ENCODE measurements at places on chromosomes 16 and 17. TPM values are rescaled to one million over a fixed set of nuclear protein-coding genes. Genes with fewer than 3 reads are reported as not detected.

Gene ADGRG3
- total RNA-seq: not detected

Gene PDF
- 6.7 TPM for total RNA-seq

Gene BICDL2
- 0.32 TPM for total RNA-seq

Gene DNAAF8
- total RNA-seq: 0.94 TPM

Gene WFIKKN1
- 0.09 TPM for total RNA-seq

Gene ZG16
- not detected for total RNA-seq

Gene LRRC37B
- 10.9 TPM for total RNA-seq

Gene KCNJ18
- total RNA-seq: not detected

Gene RNF43
- total RNA-seq: under 0.01 TPM

Gene HOXB4
- total RNA-seq: 3.3 TPM

Gene SDR42E1
- total RNA-seq: 0.16 TPM

Gene WNT9B
- total RNA-seq: not detected

Gene PERCC1
- not detected for total RNA-seq

Gene DPEP1
- total RNA-seq: 0.26 TPM

Gene OR4D1
- total RNA-seq: not detected

Gene DNAAF1
- under 0.01 TPM for total RNA-seq

Gene MILR1
- 7.9 TPM for total RNA-seq

Gene IRX3
- total RNA-seq: under 0.01 TPM

Gene DOK4
- total RNA-seq: 20.9 TPM

Gene MYH4
- total RNA-seq: not detected

Gene HBA2
- not detected for total RNA-seq

Gene PITPNM3
- 0.26 TPM for total RNA-seq

Gene HSD17B1
- 5.7 TPM for total RNA-seq

Gene SERPINF2
- 0.17 TPM for total RNA-seq

Gene NPW
- 0.47 TPM for total RNA-seq

Gene ARL4D
- total RNA-seq: 14.9 TPM

Gene SLC25A39
- 48.9 TPM for total RNA-seq

Gene HCRT
- not detected for total RNA-seq

Gene ADORA2B
- total RNA-seq: 12.9 TPM
